ENCODE measurements at places on chromosomes 11 and 22.

DNA sequence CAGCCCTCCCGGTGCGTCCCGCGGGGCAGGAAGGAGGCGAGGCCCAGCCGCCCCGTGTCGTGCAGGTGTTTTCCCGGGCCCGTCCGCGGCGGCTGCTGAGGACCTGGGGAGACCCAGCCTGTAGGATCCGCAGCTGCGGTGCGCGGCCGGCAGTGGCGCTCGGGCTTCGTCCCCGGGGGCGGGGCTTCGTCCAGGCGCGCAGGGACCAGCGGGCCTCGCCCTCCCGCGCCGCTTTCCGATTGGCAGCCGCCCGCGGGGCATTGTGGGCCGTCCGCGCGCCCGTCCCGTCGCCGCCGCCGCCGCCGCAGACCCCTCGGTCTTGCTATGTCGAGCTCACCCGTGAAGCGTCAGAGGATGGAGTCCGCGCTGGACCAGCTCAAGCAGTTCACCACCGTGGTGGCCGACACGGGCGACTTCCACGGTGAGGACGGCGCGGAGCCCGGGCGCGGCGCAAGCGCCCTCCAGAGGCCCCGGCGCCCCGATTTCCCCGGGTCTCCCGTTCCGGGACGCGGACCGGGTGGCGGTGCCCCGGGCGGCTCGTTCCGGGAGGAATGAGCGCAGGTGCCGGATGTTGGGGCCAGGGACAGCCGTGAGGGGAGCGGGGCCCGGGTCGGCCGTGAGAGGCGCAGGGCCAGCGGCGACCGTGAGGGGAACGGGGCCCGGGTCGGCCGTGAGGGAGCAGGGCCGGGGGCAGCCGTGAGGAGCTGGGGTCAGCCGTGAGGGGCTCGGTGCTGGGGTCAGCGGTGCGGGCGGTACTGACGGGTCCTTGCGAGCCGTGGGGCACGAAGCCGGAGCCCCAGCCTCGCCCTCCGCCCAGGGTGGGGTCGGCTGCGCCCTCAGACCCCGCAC is at the start of gene TALDO1:
TSS of gene TALDO1 (plus strand) at position 307 of the 849 bp plus-strand sequence. CDS start at position 325, 18 bp downstream.
- peak; percentile 61 for DNase-seq

- no peak for DNase-seq
Observed at GRCh38 chr11:34614344-34615104, 6.4 kb upstream of the EHF start.

DNA sequence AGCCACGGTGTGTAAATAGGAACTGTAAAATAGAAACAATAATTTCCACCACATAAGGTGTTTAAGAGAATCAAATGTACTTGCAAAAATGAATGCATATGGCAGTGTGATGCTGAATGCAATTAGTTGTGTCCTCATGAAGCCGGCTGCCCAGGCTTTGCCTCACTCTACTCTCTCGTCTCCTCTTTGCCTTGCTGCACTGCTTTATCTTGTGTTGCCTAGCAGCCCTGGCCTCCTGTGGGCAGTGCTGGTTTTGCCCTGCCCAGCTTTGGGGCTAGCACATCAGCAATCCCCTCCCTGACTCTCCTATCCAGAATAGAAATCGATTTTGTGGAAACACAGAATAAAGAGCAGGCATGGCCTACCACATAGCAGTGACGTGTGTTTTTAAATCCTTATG is 30.0 kb downstream of the LRRC32 start:
- DNase-seq: no peak

- no peak for DNase-seq
Observed at GRCh38 chr11:16977136-16977993, 36.8 kb downstream of the PLEKHA7 start.

- DNase-seq: no peak
Observed at GRCh38 chr11:12017865-12018453, 9.5 kb upstream of the DKK3 start.

DNA sequence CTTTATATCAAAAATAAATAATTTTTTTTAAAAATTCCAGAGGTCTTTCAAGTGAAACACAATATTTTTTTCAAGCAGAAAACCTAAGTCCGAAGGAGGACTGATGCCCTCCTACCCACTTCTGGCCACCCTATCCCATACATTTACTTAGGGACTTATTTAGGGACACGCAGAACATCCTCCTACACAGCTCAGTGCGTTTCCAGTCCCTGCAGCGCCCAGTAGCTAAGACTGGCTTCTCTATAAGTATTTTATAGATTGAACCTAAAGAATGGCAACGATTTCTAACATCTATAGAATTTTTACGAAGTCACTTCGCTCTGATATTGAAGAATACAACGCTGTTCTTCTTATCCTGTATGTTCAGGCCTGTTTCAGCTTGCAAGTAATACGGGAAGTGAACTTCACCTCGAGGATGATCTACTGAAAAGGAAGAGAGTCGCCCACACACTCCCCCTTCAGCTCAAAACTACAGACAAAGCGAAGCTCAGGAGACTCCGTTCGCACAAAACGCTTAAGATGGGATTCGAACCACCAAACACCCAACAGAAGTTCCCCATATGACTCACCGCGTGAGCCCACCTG is 328 bp downstream of the CHEK2 start:
- DNase-seq: no peak

DNA sequence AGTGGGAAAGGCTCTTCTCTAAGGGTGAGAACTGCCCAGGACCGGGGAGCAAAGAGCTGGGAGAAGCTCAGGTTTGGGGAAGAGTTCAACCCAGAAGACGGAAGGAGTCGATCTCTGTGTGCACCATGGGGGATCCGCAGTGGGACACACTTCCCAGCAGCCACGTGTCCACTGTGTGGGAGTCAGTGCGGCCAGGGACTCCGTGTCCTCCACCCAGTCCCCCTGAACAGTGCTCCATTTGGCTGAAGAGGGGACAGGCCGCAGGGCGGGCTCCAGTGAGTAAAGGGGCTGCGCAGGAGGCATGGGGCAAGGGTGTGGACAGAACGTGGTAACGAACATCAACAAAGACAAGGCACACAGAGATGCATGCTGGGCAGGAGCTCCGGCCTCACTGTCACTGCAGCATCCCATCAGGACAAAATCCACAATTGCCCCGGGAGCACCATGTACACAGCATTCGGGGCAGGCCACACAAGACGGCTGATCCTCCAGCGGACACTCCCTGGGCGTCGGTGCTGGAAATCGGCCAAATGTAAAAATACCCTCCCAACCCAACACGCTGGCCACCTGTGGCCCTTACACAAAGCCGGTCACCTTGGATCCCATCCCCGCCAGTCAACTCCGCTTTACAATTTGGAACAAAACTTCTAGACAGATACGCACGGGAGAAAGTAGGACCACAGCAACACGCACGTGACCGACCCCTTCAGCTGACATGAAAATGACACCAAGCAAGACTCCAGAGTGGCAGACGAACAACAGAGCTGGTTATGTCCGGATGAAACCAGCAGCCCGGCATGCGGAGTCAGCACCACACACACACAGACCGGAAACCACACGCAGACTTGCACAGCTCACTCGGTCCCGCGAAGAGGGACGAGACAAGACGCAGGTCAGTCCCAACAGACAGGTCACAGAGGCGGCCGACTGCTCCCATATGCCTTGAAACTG is 366.8 kb downstream of the SHANK2 start:
- no peak for DNase-seq

DNA sequence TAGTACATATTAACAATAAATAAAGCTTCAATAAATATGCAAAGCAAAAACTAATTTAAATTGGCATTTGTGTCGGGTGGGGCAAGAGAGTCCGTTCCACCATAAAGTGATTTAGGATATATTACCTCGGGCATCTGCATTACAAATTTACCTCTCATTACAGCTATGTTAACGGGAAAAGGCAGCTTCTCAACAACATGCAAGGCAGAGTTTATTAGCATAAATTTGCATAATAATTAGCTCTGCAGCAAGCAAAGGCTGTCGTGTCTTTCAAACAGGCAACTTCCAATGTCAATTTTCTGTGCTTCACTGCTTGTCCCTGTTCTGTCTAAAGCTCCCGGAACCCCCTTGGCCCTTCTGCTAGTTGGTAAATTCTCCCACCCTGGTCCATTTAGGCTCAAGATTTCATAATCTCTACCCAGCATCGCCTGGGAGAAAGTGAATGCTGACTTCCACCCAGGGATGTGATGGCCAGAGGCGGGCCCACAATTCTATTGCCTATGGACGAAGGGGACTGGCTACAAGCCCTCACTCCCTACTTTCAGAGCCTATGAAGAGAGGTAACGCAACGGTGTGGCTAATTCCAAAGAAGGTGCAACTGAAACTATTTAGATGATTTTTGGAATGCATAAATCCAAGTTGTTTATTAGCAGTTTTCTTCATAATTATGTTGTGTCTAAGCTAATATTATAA is 462.1 kb downstream of the OPCML start:
- DNase-seq: no peak

DNA sequence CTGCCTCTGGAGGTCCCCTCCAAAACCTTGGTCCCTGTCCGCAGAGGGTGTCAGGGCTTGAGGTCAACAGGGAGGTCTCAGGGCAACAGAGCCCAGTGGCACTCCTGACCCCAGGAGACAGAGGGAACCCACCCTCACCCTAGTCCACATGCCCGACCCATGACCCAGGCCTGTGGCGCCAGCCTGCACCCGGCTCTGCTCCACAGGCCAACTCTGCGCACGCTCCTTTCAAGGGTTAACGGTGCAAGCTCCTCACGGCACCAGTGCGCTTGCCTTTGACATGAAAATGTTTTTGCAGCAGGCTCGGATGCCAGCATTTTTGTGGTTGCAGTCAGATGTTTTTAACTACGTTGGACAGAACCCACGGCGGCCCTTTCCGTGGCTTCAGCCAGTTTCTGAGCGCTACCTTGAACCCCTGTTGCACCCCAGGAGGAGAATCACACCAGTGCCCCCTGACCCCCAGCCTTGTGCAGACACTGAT is 68.6 kb downstream of the CDKN1C start:
- no peak for DNase-seq

DNA sequence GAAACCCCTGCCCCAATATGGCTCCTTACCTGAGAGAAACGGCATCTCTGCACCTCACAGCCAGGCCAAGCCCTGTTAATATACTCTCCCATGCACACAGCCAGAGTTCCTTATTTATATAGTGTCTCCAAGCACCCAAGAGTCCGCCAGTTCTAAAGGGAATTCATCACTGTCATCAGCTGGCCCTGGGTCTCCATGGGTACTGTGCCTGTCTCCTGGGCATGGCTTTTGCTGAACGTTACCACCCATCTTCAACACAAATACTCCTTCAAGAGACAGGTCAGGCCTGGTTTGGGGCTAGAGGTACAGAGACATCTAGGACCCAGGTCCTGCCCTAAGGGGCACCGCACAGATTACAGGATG is 1.6 kb upstream of the ATG16L2 start:
- no peak for DNase-seq

- DNase-seq: no peak
Observed at GRCh38 chr11:64717268-64717578, 5.8 kb downstream of the NRXN2 start.

Data from activated CD4-positive, alpha-beta T cell treated with anti-CD3 and anti-CD28 coated beads, Interleukin-2, amount 50 U/mL, for 4 hours (primary cell).